Amygdala (tissue), 56 donors: ENCODE measurements at places on chromosomes 6 and 20.

GRCh38 chr20:4987130-4987529 lies 14.2 kb downstream of the SLC23A2 start:
- no peak for DNase-seq

- no peak for DNase-seq
These were observed 322.9 kb upstream of the TFAP2D start for GRCh38 chr6:50390416-50390815.

GRCh38 chr20:53077373-53078205 lies 105.4 kb downstream of the TSHZ2 start:
- DNase-seq: no peak

DNA sequence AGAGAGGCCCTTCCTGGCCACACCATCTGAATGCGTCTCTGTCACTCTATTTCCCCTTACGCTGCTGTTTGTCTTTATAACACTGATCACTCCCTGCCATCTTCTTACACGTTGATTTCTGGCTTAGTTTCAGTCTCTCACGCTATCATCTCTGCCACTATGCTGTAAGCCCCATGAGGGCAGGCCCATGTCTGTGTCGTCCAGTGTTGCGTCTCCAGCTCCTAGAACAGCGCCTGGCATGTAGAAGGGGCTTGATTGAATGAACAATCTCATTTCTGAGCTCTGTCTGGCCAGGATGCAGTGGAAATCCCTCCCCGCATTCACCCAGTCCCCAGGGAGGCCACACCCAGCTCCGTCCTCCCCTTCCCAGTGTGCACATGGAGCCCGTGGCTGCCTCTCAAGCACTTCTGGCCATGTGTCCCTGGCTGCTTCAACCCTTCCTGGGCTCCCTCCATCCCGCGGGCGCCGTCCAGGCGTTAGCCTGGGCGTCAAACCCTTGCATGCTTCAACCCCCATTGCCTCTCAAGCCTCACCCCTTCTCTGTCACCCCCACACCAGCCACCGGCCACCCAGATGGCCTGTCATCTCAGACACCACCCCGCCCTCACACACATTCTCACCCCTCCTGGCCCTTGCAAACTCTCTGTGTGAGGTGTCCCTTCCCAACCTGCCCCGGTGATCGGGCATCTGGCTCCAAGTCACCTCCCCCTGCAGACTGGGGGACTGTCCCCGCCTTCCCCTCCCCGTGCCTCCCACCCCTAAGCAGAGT lies 71.1 kb downstream of the SRC start:
- DNase-seq: no peak

DNA sequence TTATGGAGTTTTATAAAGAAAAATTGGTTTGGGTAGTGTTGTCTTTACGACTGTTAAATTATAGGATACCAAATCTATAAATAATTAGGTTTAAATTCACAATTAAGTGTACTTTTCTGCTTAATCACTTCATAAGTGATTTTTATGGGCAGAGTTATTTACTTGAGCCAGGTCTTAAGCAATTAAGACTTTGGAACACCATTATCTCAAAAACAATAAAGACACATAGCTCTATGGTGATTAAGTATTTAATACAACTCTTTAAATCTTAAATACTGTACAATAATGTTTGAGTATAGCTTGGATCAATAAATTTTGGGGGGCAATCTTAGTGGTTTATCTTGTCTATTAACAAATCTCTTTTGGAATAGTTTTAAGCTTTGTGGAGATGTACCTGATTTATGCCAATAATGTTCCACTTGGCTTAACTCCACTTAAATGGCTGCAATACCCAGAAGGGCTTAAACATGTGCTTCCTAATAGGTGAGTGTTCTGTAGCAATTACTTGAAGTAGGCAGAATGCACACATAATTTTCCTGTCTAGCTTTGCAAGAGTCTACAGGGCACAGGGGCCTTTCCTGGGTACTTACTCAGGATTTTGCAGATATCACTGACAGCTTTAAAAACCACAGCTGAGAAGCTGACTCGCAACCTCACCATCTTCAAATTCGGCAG lies 7.5 kb downstream of the FERMT1 start:
- DNase-seq: no peak

- DNase-seq: no peak
These were observed 41.8 kb downstream of the OR2B2 start for GRCh38 chr6:27870291-27870870.

GRCh38 chr6:157388924-157389323 lies 7.9 kb downstream of the ZDHHC14 start:
- DNase-seq: no peak

- peak; percentile 22 for DNase-seq
These were observed 29.3 kb downstream of the NSFL1C start for GRCh38 chr20:1437235-1437904.

DNA sequence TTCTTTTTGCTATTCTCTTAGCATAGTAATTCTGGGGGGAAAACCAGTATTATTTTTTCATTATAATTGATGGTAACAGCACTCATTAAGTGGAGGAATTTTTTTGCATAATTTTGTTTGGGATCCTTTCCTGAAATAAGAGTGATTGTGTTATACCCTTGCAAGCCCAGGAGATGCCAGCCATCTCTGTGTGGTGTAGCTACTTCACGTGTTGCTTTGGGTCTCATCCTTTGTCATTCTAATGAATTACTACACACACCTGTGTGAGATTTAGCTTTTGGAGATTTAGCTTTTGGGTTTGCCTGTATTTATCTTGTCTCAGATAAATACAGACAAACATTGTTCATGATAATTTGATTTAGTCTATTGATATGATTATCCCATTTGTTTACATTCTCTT lies 76.5 kb downstream of the SH3BGRL2 start:
- no peak for DNase-seq

GRCh38 chr6:151276112-151276740 lies 36.5 kb downstream of the AKAP12 start:
- no peak for DNase-seq

DNA sequence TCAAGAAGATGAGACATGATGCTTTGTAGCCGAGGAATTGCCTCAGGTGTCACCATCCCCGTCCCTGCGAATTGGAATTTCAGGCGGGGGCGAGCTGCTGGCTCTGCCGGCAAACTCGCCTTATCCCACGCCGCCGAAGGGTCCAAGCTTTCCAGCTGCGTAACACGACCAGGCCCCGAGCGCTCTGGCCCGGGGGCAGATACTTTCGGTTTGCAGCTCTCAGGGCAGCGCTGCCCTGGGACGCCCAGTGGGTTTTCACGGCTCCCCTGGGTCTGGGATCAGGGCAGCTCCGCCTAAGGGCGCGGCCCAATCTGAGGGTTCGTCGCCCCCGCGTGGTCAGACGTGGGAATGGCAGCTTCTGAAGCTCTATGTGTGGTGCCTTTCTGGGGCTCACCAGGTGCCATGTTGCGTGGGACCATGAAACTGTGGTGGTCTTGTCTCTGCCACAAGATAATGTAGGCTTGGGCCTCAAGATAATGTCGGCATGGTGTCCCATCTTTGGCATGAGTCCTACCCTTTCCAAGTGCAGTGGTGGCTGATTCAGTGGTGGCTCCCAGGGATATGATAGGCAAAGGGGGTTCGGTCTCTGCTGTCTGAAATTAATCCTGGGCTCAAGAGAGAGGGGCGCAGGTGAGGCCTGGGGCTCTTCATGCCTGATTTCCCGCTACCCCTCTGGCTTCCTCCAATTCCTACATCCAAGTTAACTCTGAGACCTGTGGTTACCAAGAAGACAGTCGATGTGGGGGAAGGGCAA lies 21.0 kb downstream of the PIGT start:
- DNase-seq: peak; percentile 78

DNA sequence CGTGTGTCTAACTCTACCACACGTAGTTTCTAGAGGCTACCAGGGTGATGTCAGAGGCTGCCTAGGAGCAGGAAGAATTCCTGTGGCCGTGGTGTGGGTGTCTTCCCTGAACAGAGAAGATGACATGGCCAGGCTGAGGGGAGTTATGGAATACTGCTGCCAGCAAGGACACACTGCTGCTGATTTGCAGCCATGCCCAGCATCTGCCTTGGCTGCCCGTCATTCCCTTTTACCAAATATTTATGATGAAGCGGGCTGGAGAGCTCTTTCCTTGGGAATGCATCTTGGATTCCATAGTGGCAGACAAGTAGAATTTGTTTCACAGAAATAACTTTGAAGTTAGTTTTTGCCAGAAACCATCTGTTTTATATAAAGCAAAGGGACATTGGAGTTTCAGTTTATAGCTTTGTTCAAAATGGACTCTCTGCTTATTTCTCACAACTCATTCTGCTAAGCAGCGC lies 80.8 kb upstream of the VSTM2L start:
- no peak for DNase-seq

GRCh38 chr6:17663226-17663625 lies 43.5 kb downstream of the NUP153 start:
- DNase-seq: no peak

DNA sequence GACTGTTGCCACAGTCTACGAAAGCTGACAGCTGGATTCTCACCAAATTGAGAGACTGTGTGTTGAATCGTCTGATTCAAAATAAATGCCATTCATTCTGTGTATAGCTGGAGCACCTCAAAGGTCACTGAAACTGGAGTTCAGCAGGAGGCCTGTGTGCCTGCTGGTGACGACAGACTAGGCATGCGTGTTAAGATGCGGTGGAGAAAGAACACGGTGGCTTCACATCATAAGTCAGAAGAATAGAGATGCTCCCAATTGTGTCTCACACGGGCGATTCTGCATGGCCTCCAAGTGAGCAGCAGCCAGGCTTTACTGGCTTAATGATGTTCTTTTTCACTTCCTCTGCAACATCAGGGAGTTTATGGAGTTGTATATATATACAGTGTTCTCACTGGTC lies 32.3 kb downstream of the SNHG17 start:
- DNase-seq: no peak

GRCh38 chr6:18506382-18507017 lies 119.3 kb downstream of the RNF144B start:
- no peak for DNase-seq

- DNase-seq: no peak
These were observed 83.8 kb downstream of the TENT5A start for GRCh38 chr6:81668615-81669047.

DNA sequence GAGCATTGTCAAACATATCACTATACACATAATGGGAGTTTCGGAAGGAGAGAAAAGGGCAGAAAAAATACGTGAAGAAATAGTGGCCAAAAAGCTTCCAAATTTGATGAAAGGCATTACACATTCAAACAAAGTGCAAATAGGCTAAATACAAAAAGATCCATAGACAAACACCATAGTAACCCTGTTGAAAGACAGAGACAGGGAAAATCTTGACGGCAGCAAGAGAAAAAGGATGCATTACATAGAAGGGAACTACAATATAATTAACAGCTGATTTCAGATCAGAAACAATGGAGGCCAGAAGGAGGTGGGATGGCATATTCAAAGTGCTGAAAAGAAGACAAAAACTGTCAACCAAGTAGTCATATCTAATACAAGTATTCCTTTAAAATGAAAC lies 170.8 kb downstream of the MRPL14 start:
- DNase-seq: no peak

- no peak for DNase-seq
These were observed 25.6 kb downstream of the COL20A1 start for GRCh38 chr20:63318391-63319163.

DNA sequence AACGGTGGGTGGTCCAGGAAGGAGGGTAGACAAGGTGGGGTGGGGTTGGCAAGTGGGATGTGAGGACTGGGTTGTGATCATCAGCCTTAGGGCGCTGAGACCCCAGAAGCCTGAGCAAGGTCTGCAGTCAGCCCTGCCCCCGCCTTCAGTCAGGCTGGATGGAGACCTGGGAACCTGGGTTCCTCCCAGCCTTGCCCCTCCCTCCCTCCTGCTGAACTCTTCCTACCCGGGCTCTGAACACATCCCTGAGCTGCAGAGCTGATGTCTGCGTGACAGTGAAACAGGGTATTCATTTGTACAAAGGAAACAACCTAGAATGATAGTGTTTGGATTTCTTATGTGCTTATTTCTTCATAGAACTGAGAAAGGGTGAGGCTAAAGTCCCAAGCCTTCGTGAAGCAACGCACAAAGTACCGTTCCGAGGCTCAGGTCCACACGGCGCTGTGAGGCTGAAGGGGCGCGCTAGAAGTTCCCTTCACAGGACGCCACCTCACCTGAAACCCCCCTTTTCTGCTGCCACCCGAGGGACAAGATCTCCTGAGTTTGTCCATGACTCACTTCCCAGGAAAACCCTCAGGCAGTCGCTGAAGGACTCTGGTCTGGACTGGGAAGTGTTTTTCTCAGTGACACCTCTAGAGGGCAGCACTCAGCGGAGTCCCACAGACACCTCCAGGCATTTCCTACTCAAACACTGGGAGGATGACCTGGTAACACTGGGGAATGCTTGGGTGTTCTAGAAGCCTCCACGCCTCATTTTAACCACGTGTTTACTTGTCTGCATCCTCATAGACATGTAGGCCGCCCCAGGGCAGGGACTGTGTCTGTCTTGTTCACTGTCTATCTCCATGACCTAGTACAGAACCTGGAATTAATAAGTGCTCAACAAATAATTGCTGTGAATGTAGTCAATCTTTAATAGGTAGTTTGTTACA lies 1.2 kb downstream of the GSTA5 start:
- no peak for DNase-seq

DNA sequence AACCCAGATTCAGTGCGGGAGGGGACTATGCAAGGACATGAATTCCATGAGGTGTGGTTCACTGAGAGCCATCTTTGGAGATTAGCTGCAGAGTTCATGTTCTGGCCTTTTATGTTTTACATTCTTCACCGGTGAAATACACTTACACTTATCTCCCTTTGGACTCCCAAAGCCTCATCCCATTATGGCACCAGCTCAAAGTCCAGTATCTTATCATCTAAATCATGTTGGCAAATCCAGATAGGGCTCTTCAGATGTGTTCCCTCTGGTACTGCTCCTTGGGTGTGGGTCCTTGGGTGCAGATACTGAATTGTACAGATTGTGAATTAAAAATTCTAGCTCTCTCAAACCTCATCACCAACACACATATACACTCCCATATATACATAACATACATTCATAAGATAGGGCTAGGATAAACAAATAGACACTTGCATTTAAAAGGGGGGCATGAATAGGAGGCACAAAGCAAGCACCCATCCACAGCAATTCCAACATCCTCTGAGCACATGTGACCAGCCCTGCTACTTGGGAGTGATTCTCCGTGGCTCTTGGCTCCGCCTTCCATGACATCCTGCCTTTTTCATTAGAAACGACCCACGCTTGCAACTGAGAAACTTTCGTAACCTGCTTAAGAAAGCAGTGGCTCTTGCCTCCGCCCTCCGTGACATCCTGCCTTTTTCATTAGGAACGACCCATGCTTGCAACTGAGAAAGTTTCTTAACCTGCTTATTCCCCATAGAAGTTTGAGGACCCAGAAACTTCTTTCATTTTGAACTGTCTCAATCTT lies 53.6 kb upstream of the LRRC1 start:
- DNase-seq: no peak

DNA sequence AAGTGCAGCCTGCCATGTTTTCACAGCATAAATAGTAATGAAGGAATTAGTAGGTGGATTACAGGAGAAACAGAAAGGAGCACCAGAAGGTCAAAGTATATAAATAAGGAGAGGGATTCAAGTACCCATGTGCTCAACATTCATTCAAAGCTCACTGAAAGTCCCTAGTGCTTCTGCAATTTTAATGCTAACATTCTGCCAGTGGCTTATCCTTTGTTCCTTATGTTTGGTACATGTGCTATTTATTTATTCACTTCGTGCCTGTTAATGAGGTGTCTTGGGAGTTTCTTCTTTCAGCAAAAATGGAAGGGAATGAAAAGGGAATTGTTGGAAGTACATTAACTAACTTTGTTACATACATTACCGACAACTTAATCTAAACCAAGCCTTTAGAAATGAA lies 105.7 kb downstream of the CRYBG1 start:
- DNase-seq: no peak

GRCh38 chr6:135537741-135538301 lies 40.3 kb upstream of the AHI1 start:
- no peak for DNase-seq
